Posterior cingulate gyrus (tissue), 11 donors: ENCODE measurements at places on chromosomes 6 and 20.

- no peak for DNase-seq
These were observed 107.3 kb downstream of the GMPR start for GRCh38 chr6:16345449-16346330.

DNA sequence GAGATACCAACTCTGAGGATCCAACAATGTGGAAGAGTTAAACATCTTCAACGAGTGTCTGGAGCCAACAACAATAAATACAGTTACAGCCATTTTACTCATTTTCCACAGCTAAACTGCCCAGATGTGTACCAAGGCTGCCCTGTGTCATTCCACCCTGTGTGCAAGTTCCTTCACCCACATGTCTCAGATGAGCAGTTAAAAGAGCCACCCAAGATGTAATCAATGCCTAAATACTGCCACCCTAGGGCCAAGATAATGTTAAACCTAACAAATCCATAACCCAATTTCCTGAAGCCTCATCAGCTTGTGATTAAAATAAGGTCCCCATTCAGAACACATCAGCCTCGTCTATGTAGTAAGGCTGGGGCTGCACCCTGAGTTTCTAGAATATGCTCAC lies 59.9 kb downstream of the GMDS start:
- DNase-seq, result no peak

DNA sequence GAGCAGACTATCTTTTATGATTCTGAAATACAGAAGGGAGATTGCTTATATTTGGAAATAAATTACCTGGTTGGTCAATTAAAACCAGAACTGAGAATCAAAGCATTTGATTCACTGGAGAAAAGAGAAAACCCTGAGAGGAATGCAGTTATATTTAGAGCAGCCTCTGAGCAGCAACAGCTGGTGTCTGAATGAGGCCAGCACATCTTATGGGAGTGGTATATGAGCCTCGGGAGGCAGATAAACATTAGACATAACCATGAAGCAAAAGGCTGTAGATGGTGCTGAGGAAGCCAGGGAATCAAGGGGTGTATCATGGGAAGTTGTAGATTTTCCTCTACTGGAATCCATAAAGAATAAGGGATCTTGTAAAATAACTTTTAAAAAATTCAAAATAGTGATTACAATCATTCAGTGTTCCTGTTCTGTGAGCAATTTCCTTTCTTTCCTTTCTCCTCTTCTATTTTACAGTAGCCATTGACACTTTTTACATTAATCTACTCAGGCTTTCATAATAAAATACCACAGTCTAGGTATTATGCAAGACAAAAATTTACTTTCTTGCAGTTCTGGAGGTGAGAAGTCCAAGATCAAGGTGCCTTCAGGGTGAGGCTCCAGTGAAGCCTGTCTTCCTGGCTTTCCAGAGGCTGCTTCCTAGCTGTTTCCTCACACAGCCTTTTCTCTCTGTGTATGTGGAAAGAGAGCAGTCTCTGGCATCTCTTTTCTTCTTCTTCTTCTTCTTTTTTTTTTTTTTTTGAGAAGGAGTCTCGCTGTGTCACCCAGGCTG lies 32.8 kb upstream of the ENPP5 start:
- DNase-seq, result no peak

DNA sequence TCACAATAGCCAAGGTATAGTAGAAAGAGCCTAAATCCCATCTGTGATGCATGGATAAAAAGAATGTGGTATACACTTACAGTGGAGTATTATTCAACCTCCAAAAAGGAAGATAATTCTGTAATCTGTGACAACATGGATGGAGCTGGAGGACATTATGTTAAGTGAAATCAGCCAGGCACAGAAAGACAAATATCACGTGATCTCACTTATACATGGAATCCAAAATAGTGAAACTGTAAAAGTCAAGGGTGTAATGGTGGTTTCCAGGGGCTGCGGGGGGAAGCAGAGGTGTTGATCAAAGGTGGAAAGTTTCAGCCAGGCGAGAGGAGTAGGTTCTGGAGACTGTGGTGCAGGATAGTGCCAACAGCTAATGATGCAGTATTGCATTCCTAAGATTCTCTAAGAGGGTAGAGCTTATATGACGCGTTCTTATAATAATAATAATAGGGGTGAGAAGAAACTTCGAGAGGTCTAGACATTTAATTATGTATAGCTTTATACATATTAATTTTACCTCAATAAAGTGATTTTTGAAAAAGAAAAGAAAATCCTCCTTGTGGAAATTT lies 246.1 kb downstream of the FOXA2 start:
- DNase-seq, result no peak

- DNase-seq, result no peak
These were observed 114.2 kb upstream of the MTHFD1L start for GRCh38 chr6:150751296-150751695.
